ENCODE measurements at places on chromosomes 16 and 17.

DNA sequence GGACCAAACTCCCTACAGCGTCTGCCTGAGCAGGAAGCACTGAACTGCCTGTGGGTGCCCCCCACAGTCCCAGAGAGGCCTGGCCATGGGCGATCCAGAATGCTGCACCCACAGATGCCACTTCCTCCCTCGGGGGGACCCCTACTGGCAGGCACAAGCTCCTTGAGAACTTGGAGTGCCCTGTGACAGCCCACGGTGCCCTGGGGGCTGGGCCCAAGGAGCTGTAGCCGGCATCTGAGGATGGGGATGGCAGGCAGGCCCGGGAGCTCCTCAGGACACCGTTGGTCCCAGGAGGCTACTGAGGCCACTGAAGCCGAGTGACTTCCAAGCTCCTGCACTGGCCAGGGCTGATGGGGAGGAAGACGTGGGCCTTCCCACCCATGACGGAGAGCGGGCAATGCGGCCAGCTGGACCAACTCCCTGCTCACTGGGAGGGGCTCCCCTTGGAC is 15.1 kb upstream of the RASD1 start:
- no peak for DNase-seq

- no peak for DNase-seq
These were observed 2.8 kb downstream of the CCL4 start for GRCh38 chr17:36106493-36106835.

GRCh38 chr17:4598776-4599504 is 14.6 kb downstream of the SMTNL2 start:
- no peak for DNase-seq

- no peak for DNase-seq
These were observed 158.9 kb upstream of the CACNG5 start for GRCh38 chr17:66675991-66676371.

DNA sequence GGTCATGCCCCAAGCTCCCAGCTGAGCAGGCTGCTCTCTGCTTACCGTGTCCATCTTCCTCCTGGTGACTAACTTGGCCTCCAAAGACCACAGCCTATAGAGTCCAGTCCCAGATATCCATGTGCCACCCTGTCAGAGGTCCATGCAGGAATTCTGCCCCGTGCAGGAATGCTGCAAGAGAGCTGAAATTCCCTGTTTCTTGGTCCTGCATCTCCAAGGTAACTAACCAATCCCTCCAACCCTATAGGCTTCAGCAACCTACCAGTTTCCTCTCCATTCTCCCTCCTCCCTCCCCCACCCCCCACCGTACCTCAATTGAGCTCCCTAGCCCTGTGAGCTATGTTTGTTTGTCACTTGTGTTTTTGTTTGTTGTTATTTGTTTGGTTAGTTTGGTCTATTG is 9.6 kb upstream of the MKS1 start:
- DNase-seq = no peak

- no peak for DNase-seq
These were observed 33.8 kb upstream of the NF1 start for GRCh38 chr17:31060791-31061550.

- DNase-seq = no peak
These were observed 10.1 kb upstream of the TMEM98 start for GRCh38 chr17:32917842-32918241.

- DNase-seq = no peak
These were observed 44.1 kb downstream of the CFDP1 start for GRCh38 chr16:75389096-75389690.

DNA sequence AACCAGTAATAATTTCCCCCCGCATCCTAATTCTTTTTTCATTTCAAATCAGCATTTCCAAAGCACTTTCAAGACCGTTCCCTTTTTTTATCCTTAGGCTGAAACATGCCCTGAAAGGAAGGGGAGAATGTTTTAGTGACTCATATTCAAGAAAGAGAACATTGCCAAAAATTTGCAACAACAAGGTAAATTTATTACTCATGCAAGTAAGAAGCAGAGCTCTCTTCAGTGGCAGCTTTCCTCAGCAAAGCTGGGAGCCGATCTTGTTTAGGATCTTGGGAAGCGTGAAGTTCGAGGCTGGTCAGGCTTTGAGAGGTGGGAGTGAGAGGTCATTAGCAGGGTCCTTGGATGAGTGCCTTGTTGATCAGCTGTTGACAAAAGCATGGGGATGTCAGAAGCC is 129.5 kb downstream of the PRKCA start:
- DNase-seq = no peak

DNA sequence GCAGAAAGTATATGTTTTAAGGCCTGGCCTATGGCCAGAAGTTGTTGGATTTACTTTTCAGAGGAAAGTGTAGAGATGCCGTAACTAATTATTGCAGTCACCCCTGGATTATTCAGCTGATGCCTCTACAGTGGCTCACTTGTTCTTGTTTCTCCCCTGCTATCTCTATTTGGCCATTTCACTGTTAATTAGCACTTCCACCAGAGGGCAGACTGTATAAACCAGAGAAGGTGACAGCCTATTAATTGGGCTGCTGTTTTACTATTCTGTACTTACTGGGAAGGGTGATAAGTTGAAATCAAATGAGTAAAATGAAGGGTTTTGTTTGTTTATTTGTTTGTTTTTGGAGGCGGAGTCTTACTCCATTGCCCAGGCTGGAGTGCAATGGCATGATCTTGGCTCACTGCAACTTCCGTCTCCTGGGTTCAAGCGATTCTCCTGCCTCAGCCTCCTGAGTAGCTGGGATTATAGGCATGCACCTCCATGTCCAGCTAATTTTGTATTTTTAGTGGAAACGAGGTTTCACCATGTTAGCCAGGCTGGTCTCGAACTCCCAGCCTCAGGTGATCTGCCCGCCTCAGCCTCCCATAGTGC is 66.0 kb downstream of the CDK12 start:
- DNase-seq = peak; percentile 22

DNA sequence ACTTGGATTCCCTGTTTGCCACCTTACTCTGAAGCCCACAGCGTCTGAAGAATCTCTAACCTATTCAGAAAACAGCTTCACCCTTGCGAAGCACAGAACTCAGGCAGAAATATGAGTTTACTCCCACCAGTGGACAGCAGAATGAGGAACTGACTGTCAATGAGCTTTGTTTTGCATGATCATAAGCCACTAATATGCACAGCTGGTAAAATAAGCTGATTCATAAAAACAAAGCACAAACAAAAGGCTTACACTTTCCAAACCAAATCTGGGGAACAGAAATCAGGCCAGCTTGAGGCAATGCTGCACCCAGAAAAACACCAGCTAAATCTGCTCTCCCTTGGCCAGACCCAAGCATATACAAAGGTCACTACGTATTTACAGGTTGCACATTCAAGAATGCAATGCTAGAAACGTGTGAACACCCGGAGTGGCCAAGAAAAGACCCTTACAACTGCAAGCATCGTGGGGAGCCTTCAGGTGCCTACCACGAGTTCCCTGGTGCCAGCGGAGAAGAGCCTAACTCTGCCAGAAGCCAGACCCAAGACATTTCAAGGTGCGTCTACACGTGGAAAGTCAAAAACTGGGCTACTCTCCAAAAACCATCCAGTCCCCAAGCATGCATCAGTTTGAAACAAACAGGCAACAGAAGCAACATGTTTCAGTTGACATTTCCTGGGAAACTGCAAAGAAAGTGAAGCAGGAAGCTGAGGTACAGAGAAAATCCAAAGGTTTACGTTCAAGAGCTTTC is 207.1 kb downstream of the ZFHX3 start:
- no peak for DNase-seq

DNA sequence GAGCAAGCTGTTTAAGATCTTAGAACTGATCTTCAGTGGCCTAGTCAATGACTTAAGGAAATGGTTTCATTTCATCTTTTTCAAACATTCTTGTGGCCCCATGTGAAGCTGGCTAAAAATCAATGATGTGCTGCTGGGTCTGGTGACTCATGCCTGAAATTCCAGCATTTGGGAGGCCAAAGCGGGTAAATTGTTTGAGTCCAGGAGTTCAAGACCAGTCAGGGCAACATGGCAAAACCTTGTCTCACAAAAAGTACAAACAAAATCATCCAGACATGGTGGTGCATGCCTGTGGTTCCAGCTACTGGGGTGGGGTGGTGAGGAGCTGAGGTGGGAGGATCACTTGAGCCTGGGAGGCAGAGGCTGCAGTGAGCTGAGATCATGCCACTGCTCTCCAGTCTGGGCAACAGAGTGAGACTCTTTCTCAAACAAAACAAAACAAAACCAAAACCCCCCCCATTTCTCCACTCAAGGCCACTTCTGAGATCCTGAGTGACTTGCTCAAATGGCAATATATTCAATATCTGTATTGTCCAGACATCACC is 17.4 kb upstream of the COL1A1 start:
- no peak for DNase-seq

DNA sequence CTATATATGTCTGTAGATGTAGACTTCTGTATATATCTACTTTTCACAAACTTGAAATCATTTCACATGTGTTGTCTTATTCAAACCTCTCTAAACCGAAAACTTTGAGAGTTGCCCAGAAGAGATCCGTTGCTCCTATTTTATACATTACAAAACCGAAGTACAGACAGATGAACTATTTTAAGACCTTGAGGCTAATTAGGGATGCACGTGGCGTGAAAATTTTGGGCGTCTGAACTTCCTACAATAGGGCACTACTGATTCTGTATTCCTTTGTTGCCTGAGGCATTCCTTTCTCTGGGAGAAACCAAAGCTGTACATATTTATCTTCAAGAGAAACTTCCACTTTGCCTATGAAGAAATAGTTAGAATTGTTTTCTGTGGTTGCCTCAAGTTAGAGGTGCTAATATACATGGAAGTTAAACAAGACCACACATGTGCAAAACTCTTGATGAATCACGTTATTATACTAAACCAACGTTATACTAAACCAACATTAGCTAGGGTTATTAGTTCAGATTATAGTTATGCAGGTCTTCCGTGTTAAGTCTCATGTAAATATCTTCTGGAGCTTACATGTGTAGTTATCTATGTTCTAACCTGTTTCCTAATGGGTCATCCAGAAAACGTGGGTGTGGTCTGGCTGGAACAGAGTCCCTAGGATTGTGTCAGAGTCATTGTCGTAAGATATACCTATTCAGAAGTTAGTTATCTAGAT is 111.2 kb downstream of the RBFOX1 start:
- DNase-seq = no peak

DNA sequence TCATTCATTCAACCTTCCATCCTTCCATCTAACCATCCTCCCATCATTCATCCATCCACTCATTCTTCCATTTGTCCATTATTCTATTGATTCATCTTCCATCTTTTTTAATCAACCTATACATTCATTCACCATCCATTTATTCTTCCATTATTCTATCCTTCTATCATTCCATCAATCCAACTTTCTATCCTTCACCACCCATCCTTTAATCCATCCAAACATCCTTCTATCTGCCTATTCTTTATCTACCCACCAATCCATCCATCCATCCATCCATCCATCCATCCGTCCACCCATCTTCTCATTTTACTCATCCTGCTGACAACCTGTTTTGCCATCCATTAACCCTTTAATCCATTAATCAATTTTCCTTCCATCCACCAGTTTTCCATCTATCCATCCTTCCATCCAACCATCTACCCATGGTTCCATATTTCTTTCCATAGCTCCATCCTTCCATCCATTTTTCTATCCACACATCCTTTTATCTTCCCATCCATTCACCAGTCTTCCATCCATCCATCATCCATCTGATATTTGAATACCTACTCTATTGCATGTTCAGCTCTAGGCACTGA is 21.8 kb upstream of the WFDC1 start:
- no peak for DNase-seq

- no peak for DNase-seq
These were observed 2.9 kb upstream of the CPNE7 start for GRCh38 chr16:89572485-89573205.

- DNase-seq = no peak
These were observed 9.6 kb upstream of the PRPSAP1 start for GRCh38 chr17:76363107-76363842.

- no peak for DNase-seq
These were observed 8.1 kb downstream of the AMZ2 start for GRCh38 chr17:68255731-68256538.

DNA sequence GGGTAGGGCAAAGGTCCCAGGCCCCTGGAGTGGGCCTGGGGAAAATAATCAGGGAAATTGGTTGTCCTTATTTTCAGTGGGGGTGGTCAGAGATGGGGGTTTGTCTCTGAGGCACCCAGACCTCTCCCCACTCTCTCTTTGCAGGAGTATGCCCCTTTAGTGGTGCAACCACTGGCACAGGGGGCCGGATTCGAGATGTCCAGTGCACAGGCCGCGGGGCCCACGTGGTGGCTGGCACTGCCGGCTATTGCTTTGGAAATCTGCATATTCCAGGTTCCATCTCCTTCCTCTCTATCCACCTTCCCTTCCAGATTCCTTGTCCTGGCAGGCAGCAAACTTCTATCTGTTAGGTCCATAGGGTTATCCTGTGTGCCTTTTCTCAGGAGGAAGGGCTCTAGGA is 7.6 kb downstream of the PFAS start:
- no peak for DNase-seq

DNA sequence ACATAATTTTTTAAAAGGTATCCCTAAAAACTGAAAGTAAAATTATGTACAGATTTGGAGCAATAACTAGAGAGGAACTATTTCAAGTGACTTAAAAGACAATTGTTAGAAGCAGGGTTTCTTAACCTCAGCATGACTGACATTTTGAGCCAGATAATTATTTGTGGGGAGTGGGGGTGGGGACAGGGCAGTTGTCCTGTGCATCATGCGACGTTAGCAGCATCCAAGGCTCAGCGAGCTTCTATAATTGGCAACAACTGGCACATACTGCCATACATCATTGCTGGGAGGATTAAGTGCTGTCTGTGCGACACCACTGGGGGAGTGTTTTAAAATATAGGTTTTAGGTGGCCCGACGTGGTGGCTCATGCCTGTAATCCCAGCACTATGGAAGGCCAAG is 27.1 kb downstream of the GABARAPL2 start:
- DNase-seq = no peak

GRCh38 chr16:1019231-1020090 is 37.9 kb downstream of the SOX8 start:
- DNase-seq = peak; percentile 16

DNA sequence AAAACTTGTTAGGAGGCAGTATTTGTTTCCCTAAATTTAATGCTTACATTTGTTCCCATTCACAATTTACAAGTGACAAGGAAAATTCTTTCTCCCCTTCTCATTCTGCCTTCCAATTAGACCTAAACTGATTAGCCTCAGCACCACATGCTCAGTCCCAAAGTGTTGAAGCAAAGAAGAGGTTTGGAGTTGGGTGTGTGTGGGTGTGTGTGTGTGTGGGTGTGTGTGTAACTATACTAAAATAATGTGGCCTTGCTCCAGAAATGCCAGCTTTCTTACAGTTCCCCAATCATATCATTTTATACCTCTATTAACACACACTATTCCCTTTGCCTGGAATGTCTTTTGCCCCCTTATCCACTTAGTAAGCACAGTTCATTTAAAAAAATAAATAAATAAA is 6.9 kb upstream of the UTP6 start:
- DNase-seq = no peak

- DNase-seq = no peak
These were observed 36.5 kb upstream of the BCAS3 start for GRCh38 chr17:60641126-60641525.

- no peak for DNase-seq
These were observed 127.8 kb downstream of the HS3ST3B1 start for GRCh38 chr17:14428648-14429029.

- DNase-seq = no peak
These were observed 8.0 kb upstream of the SULT1A1 start for GRCh38 chr16:28617874-28618273.

GRCh38 chr17:57938061-57938502 is 17.1 kb downstream of the CUEDC1 start:
- DNase-seq = no peak

GRCh38 chr16:72959301-72959996 is 88.5 kb downstream of the ZFHX3 start:
- no peak for DNase-seq

GRCh38 chr17:77854759-77855745 is 103.5 kb upstream of the TNRC6C start:
- no peak for DNase-seq
